ENCODE measurements at places on chromosomes 6 and 20.

- DNase-seq: no peak
Observed at GRCh38 chr6:124008988-124009765, 205.5 kb downstream of the NKAIN2 start.

- DNase-seq: no peak
Observed at GRCh38 chr6:13135152-13135551, 193.2 kb downstream of the TBC1D7 start.

DNA sequence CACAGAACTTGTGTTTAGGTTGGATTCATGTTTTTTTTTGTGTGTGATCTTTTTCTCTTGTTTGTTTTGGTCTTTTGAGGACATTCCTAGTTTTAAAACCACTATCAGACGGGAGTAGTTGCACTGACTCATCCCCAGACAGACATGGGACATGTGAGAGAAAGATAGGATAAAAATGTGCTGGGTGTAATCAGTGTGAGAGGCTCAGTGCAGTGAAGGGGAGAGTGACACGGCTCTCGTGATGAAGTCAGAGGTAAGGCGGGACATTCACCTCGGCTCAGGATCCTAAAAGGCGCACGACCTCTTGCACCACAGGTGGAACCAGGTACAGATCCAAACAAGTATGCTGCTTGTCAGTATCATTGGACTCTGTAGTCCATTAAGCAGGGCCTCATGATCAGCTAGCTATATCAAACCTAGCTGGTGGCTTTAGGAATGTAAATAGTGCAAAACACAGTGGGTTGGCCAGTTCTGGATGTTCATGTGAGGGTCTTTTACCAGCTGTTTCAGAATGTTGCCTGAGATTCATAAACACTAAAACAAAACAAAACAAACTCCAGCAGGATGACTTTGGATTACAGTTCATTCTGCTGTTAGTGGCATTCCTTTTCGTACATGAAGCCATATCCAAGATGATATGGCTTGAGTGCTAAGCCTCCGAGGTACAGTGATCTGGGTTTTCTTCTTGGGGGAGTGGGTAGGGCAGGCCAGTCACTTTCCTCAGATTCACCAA lies 18.0 kb downstream of the FOXO3 start:
- DNase-seq: no peak

- DNase-seq: peak; percentile 2
Observed at GRCh38 chr6:118876814-118877213, 17.1 kb upstream of the ASF1A start.

- DNase-seq: no peak
Observed at GRCh38 chr6:99612551-99613408, 6.1 kb downstream of the PRDM13 start.

DNA sequence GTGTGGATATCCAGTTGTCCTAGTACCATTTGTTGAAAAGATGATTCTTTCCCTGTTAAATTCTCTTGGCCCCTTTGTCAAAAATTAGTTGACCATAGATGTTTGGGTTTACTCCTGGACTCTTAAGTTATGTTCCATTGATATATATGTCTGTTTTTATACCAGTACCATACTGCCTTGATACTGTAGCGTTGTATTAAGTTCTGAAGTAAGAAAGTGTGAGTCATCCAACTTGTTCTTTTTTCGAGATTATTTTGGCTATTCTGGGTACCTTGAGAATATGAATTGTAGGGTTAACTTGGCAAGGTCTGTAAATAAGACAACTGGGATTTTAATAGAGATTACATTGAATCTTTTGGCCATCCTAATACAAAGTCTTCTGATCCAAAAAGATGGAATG lies 26.5 kb downstream of the PANK2 start:
- DNase-seq: no peak

GRCh38 chr6:34836451-34836850 lies 44.6 kb downstream of the BLTP3A start:
- DNase-seq: no peak

- DNase-seq: no peak
Observed at GRCh38 chr6:10542213-10542612, 21.1 kb downstream of the GCNT2 start.

DNA sequence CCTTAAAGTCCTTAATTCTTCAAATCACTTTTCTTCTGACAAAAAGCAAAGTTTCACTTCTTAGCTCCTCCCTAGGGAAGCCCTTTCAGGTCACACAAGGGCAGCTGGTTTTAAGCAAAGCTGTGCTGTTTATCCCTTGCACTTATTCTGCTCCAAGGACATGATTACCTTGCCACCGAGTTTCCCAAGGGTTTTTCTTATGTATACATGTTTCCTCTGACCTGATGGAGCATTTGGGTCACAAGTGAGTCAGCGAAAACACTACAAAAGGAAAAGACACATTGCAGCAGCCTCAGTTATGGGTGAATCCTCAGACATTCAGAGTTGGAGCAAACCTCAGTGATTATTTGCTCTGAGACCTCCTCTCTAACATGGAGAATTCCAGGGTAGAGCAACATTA lies 26.6 kb upstream of the ILRUN start:
- DNase-seq: peak; percentile 62

- DNase-seq: no peak
Observed at GRCh38 chr6:6790891-6791290, 202.4 kb downstream of the LY86 start.

DNA sequence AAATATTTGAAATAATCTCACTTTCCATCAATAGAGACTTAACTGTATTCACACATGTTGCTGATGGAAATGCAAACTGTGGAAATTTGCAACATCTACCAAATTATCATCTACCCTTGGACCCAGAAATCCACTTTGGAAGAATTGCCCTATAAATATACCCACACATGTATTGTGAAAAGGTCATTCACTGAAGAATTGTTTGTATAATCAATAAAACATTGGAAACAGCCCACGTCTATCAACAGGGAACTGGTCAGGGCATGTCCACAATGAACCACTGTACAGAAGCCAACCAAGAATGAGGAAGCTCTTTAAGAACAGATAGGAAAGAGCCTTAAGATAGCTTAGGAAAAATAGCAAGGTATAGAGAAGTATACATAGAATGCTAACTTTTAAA lies 36.2 kb downstream of the PXDC1 start:
- DNase-seq: no peak

- DNase-seq: no peak
Observed at GRCh38 chr6:108622641-108623298, 62.1 kb downstream of the FOXO3 start.

GRCh38 chr6:17297271-17298080 lies 16.3 kb downstream of the RBM24 start:
- no peak for DNase-seq

DNA sequence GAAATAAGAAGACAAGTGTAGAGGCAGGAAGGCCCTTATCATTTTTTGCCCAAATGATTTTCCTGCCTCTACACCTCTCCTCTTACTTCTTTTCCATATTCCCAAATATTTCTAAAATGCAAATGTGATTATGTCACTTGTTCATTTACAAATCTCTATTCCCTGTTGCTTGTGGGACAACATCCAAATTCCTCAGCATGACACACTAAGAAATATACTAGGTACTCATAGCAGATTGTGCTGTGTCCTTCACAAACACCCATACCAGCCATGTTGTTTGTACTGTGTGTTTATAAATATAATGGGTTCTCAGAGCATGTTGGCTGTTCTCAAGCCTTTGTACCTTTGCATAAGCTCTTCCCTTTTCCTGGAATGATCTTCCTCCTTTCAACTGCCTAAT lies 17.7 kb upstream of the FYN start:
- DNase-seq: no peak

DNA sequence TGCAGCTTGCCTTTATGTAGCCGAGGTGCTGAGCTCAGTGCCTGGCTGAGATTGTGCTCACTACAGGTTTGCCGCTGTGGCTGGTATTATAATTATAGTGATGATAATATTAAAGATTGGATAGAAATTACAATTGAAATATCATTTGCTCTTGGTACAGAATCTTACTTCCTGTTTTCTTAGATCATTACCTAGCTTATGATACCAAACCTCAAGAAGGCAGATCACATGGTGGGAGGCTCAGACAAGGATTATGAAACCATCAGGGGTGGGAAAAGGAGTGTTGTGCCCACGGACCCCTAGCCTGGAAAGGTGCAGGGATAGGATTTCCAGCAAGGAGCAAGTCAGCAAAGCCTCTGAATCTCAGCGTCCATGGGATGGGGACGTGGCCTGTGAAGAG lies 70.6 kb downstream of the IGF2R start:
- no peak for DNase-seq

GRCh38 chr6:41653691-41654090 lies 15.4 kb downstream of the MDFI start:
- no peak for DNase-seq

- DNase-seq: peak; percentile 68
Observed at GRCh38 chr20:5658912-5659345, 91.3 kb upstream of the SHLD1 start.

DNA sequence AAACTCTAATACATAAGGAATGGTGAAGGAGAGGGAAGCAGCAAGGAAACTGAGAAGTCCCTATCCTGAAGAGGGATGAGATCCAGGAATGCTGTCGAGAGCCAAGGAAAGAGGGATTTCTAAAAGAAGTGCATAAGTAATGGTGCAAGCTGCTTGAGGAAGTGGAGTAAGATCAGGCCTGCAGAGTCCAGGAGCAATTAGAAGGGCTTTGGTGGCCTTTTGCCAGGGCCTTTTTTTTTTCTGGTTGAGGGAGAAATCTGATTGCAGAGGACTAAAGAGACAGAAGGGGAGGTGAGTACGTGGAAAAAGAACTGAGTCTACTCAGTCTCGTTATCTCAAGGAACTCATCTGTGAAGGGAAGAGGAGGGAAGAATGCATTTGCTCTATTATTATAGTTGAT lies 396.2 kb downstream of the UTRN start:
- DNase-seq: no peak

- DNase-seq: peak; percentile 25
Observed at GRCh38 chr6:138404666-138405337, 779 bp downstream of the HEBP2 start.

DNA sequence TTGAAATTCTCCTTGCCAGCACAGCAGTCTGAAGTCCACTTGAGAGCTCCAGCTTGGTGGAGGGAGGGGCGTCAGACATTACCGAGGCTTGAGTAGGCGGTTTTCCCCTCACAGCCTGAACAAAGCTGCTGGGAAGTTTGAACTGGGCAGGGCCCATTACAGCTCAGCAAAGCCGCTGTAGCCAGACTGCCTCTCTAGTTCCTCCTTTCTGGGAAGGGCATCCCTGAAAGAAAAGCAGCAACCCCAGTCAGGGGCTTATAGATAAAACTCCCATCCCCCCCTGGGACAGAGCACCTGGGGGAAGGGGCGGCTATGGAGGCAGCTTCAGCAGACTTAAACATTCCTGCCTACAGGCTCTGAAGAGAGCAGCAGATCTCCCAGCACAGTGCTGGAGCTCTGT lies 325.3 kb downstream of the GJA1 start:
- DNase-seq: no peak

DNA sequence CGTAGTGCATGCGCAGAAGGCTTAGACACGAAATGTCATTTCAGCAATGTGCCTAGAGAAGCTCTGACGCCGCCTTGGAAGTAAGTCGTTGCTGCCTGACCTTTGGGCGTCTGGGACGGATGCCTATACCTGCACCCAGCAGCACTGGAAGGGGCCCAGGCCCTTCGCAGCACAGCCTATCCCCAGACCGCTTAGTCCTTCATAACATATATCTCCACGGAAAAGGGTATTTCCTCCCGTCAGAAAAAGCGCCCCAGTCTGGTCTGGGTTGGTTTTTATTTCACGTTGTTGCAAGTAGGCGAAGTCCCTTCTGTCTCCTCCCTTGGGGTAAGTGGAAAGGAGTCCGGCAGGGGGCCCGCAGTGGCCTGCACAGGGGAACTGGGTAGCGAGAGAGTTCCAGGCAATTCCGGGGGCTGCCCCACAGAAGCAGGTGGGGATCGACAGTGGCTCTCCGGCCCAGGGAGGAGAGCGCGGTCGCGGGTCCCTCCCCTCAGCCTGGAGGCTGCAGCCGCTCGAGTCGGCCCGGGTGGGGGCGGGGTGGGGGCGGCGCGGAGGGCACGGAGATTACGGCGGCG lies 559 bp upstream of the EYA4 start:
- peak; percentile 82 for DNase-seq
